ENCODE measurements at places on chromosomes 2 and 18. TPM values are rescaled to one million over a fixed set of nuclear protein-coding genes. Genes with fewer than 3 reads are reported as not detected.

DNA sequence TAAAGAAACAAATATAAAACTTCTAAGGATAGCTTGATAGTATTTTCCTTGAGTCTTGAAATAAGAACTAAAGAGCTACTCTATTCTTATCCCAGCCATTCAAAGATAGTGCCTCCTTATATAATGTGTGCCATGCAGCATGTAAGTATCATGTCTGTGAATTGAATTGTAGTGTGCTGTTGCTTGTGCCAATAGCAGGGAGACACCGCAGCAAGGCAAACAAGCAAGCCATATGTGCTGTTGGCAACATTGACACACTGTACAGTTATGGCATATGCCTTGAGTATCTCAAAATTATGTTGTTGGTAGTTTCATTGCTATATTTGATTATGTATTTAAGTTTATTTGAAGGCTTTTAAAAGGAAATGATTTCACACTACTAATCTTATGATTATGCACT, 58.2 kb downstream of the ERBB4 start:
- no peak overlapping the region for H3K27ac ChIP-seq
- no peaks in the 10 kb centered on the region for H3K36me3 ChIP-seq
- H3K4me3 ChIP-seq, result no peak overlapping the region
- DNase-seq, result no peak
- no peaks in the 10 kb centered on the region for H3K27me3 ChIP-seq
- H3K4me1 ChIP-seq, result no peaks in the 10 kb centered on the region

Gene LIMS1
- total RNA-seq, result 37.7 TPM

Gene RGPD8
- 8.1 TPM for total RNA-seq

Gene SPDYA
- 0.52 TPM for total RNA-seq

GRCh38 chr2:64857581-64858471, 131.4 kb upstream of the SLC1A4 start:
- H3K27me3 ChIP-seq, result no peaks in the 10 kb centered on the region
- no peaks in the 10 kb centered on the region for H3K36me3 ChIP-seq
- DNase-seq, result no peak
- H3K4me1 ChIP-seq, result no peaks in the 10 kb centered on the region
- no peak overlapping the region for H3K27ac ChIP-seq

DNA sequence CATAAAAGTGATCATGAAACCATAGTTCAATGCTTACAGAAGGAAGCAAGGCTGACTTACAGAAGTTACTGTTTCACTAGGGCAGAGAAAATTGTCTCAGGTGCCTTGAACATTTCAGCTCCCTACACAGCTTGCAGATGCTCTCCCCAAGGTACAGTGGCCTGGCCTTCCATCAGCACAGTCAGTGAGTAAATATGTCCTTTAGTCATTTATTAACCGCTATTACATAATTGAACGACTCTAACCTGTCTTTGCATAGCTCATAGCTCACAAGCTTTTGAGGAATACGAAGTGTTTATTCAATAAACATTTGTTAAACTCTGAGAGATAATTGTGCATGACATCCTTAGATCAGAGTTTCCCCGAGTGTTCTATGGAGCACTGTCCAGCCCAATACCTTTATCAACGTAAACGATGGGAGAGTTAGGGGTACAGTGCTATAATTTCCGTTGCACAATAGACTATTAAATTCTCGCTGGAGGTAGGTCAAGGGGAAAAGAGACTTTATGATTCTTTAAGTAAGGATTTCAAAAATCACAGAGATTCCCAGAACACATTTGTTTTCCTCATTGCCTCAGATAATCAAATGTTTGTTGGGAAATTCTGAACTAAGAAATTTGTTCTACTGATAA, 677.8 kb downstream of the TSN start:
- H3K4me3 ChIP-seq, result no peak overlapping the region
- no peaks in the 10 kb centered on the region for H3K4me1 ChIP-seq

- DNase-seq, result no peak
- H3K27me3 ChIP-seq, result no peaks in the 10 kb centered on the region
- no peak overlapping the region for H3K4me3 ChIP-seq
- no peaks in the 10 kb centered on the region for H3K4me1 ChIP-seq
These were observed 121.2 kb downstream of the DPP4 start for GRCh38 chr2:161952783-161953191.

DNA sequence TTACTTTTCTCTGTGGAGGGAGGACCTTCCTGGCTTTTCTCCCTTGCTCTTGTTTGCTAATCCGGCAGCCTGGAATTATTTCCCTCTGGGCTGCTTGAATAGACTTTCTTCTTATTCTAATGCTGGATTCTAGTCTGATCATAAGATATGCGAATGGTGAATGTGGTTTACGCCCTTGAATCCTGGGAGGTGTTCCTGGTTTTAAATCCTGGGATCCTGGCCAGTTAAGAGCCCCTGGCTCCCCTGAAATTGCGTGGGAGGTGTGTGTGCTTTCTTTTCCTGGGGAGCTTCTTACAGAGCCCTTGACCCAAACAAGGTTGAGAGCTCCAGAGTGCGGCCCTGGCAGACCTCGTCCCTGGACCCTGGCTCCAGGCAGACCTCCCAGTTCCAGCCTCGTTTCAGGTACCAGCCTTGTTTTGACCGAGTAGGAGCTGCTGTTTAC, 2.8 kb downstream of the SH3BP4 start:
- H3K36me3 ChIP-seq, result peaks cover 19% of the 10 kb centered on the region
- H3K27me3 ChIP-seq, result no peaks in the 10 kb centered on the region
- peaks cover 17% of the 10 kb centered on the region for H3K4me1 ChIP-seq

- H3K27me3 ChIP-seq, result no peaks in the 10 kb centered on the region
- no peaks in the 10 kb centered on the region for H3K36me3 ChIP-seq
- H3K27ac ChIP-seq, result no peak overlapping the region
- DNase-seq, result no peak
These were observed 247.7 kb downstream of the ICOS start for GRCh38 chr2:204184226-204184625.

- no peak overlapping the region for H3K27ac ChIP-seq
- no peaks in the 10 kb centered on the region for H3K4me1 ChIP-seq
- no peaks in the 10 kb centered on the region for H3K27me3 ChIP-seq
These were observed 828.3 kb upstream of the PIK3C3 start for GRCh38 chr18:41126541-41127235.

DNA sequence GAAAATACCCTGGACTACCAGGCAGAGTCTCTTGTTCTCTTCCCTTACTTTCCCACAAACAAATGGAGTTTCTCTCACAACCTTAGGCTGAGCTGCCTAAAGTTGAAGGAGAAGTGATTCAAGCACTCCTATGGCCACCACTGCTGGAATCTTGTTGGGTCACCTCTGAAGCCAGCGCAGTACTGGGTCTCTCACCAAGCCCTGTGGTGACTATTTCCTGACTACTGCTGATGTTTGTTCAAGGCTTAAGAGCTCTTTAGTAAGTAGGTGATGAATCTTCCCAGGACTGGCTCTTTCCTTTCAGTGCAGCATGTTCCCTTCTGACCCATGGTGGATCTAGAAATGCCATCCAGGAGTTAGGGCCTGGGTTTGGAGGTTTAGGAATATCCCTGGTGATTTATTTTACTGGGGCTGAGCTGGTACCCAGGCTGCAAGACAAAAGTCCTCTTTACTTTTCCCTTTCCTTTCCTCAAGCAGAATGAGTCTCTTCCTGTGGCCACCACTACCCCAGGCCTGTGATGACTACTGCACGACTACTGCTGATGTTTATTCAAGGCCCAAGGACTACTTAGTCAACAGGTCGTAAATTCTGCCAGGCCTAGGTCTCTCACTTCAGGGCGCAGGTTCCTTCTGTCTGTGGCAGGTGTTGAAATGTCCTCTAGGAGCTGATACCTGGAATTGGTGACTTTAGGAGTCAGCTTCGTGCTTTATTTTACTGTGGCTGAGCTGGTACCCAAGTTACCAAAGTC, 121.8 kb downstream of the SLC4A10 start:
- no peak overlapping the region for H3K4me3 ChIP-seq
- no peaks in the 10 kb centered on the region for H3K27me3 ChIP-seq
- H3K4me1 ChIP-seq, result no peaks in the 10 kb centered on the region
- peaks cover 2% of the 10 kb centered on the region for H3K36me3 ChIP-seq
- no peak for DNase-seq
- no peak overlapping the region for H3K27ac ChIP-seq

Gene BMP10
- total RNA-seq, result not detected

GRCh38 chr2:72738096-72738495, 87.7 kb downstream of the EXOC6B start:
- H3K27ac ChIP-seq, result no peak overlapping the region
- H3K4me1 ChIP-seq, result no peaks in the 10 kb centered on the region
- no peak for DNase-seq
- peaks cover 4% of the 10 kb centered on the region for H3K36me3 ChIP-seq
